ENCODE measurements at places on chromosomes 2 and 18.
A peak's percentile ranks its signal among the peaks of the same experiment; 100 is the strongest.

DNA sequence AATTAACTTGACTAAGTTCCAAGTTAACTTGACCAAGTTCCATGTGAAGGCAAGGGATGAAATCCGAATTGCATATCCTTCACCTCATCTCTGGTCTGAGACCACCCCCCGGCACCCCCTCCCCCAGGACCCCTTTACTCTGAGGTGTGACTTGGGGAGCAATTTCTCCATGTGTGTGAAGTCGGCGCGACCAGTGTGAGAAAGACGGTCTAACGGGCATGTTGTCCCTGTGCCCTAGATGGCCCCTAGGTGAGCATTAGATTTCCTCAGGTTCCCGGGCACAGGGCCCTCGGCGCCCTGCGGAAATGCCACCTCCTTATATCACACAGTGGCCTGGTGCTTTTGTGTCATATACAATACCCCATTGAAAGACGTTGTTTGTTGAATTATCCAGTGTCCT lies 137.1 kb downstream of the CTIF start:
- DNase-seq, result no peak

GRCh38 chr18:46722051-46722450 lies 34.8 kb downstream of the ST8SIA5 start:
- no peak for DNase-seq

DNA sequence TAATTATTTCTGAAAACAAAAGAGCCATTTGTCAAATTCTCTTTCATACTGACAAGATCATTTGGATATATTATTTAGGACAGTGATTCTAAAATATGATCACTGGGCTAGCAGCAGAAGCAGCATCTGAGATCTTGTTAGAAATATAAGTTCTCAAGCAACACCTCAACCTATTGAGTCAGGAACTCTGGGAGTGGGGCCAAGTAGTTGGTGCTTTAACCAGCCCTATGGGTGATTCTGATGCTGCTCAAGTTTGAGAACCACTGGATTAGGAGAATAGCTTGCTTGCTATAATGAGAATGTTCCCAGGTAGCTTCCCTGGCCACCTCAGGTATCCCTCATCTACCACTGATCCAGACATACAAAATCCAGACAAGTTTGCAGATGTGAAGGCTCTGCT lies 466.9 kb upstream of the CELF4 start:
- no peak for DNase-seq

DNA sequence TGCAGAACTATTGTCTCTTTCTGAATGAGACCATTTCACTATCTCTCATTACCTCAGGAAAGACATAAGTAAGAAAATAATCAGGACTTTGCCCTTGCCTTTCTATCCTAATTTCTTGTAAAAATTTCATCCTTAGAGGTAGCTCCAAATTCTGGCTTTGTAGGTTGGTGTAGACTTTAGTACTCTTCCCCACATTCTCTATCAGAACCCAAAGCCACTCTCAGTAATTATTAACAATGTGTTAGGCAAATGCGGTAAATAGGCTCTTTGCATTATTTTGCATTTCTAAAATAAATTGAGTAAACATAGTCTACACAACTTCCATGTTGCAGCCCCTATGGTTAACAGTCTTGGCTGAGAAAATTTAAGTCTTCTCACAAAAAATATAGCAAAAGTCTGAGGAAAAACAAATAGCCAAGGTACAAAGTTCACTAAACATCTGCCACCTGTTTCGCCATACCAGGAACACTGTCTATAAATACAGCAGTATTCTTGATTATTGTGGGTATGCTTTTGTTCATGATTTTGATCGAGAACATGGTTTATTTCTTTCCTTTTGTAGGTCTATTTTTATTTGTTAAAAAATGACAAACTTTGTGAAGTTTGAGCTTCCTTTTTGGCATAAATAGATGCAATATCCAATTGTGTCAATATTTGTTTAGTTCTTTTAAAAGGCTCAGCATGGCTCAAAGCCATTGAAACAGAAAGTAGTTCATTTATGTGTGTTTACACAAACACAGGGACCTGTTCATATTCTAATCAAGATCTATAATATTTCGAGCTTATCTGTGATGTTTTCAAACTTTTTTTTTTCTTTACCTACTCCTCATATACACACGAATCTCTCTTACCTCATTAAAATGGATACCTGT lies 1061.5 kb downstream of the CNTNAP5 start:
- no peak for DNase-seq

DNA sequence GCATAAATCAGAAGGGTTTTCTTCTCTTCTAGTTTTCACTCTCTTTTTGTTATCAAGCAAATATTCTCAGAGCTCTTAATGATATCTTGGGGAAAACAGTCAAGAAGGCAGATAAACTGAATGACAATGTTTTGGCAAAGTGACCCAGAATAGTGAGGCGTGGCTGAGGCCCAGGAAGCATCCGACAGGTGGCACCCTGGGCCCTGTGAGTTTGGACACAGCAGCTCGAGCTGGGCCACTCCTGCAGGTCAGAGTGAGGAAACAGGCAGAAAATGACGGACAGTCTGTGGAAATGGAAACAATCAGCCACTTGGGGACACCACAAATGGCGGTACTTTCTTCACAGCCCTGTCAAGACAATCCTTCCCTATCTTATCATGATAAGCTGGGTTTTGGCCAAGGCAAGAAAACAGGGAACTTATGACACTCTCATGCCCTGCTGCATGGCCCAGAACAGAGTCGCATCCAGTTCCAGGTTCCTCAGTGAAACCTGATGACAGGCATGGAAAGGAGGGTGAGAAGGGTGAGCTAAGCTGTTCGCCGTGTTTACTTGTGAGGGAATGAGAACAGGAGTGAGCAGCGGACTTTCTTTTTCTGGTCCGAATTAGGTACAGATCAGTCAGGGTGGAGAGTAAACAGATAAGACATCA lies 32.1 kb downstream of the MRPL44 start:
- DNase-seq, result no peak

DNA sequence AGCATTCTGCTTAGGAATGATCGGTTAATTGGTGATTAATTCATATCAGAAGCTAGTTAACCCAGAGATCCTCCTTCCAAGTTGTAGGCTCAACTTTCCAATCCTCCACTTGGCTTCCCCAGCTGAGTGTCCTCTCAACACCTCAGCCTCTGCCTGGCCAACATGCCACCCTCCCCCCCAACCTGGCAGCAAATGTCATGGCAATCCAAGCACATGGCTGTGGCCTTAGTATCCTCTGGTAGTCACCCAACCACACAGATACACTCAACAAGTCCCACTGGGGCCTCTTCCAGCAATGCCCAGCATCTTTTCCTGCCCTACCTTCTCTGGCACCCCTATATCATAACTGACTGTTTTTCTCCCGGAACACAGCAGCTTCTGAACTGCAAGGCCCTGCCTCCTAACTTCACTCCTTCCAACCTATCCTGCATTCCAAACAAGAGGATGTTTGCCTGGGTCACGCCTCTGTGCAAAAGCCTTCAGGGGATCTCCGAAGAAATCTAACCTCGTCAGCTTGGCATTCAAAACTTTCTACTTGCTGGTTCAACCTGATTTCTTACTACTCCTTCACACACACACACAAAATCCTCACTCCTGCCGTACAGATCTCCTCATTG lies 195.0 kb downstream of the CYP26B1 start:
- DNase-seq, result no peak

DNA sequence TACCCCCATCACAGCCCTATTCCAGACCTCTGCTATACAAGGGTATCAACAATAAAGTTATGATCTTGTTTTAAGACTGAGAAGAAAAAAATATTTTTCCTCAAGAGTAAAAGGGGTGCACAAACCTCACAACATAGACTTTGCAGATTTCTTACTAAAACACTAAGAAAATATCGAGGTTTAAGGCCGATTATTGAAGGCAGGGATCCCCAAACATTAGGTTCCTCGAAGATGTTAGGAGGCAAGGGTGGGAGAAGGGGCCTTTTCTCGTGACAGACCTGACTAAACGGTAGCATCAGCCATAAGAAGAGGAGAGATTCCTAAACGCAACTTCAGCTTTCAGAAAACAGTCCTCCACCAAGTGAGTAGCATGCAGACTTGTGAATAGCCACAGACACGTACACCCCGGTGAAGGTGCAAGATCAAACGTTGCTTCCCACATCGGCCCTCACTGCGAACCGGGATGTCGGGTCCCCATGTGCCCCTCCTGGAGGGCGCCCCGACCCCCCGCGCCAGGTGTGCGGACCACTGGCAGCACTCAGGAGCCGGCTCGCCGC lies 678 bp downstream of the PIAS2 start:
- peak; percentile 32 for DNase-seq

DNA sequence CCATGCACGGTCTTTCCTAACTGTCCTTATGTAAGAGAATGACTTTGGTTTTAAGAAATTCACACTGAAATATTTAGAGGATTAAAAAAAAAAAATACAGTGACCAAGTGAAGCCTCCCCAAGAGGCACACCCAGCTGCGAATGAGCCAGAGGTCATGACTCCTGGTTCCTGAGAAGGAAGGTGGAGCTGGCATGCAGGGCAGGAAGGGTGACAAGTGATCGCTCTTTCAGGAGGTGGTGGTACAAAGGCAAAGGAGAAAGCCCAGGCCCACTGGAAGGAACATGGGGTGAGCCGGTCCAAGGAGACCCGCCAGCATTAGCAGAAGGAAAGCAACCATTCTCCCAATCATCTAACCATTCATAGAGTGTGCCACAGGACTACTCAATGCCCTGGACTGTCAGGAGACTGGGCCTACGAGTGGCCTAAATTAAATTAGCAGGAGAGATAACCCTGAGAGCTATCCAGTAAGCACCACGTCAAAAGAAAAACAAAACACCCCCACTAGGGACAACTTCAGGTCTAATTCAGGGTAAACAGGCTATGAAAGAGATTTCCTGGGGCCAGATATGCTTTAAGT lies 7.8 kb downstream of the INO80C start:
- peak; percentile 62 for DNase-seq

- DNase-seq, result no peak
These were observed 42.4 kb downstream of the ITGB1BP1 start for GRCh38 chr2:9380702-9381628.

GRCh38 chr2:43340066-43340465 lies 113.7 kb upstream of the ZFP36L2 start:
- DNase-seq, result no peak

DNA sequence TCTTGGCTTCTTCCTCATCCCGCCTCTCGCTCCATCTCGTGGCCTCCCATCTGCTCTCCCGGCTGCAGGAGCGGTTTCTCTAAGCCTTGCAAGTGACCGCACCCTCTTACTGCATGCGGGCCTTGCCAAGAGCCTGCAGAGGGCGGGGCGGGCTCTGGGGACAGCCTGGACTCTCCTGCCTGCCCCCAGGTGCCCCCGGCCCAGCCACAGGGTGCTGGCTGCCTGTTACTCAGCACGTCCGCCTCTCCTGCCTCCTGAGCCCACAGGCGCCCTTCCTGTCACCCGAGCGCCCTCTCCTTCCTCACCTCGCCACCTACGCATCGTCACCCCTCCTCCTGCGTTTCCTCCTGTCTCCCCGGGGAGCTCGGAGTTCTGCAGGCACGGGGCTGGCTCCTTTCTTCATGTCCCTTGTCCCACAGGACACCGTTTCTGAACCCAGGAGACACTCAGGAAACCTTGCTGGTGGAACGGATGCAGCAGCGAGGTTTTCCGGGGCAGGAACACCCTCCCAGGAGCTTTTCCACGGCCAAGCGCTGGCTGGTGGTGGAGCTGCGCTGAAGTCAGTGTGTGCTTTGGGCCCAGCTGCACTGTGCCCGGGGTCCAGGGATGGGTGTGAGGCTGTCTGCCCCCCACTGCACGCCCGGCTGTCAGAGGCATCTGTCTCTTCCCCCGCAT lies 28.5 kb downstream of the HPCAL1 start:
- DNase-seq, result no peak

DNA sequence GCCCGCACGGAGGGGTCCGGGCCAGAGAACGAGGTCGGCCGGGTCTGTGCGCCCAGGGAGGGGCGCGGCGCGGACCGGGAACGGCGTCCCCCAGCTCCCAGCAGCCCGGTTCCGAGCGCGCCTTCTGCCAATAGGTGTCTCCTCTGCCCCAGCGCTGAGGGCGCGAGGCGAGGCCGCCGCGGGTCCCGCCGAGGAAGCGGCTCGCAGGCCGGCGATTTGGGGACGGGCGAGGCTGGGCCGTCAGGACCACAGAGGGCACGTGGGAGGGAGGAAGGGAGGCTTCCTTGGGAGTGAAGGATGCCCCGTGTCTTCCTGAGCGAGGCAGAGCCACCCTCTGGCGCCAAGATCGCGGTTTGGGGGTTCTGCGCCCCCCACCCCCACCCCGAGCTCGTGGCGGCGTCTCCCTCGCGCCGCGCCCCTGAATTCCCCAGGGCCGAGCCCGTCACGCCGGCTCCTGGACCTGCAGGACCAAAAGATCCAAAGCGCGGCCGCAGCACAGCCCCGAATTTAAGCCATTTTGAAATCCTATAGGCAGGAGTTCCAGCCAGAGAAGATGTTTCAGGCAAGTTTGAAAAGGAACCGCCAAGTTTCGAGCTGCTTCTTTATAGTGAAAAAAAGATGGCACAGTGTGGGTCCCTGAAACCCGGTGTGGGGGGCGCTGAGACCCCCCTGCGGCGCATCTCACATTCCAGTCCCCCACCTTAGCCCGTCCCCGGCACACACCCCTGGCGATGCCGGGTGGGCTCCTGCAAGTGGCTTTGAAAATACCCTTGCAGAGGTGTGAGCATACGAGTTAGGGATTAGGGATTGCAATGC lies 909 bp downstream of the NFATC1 start:
- DNase-seq, result no peak

DNA sequence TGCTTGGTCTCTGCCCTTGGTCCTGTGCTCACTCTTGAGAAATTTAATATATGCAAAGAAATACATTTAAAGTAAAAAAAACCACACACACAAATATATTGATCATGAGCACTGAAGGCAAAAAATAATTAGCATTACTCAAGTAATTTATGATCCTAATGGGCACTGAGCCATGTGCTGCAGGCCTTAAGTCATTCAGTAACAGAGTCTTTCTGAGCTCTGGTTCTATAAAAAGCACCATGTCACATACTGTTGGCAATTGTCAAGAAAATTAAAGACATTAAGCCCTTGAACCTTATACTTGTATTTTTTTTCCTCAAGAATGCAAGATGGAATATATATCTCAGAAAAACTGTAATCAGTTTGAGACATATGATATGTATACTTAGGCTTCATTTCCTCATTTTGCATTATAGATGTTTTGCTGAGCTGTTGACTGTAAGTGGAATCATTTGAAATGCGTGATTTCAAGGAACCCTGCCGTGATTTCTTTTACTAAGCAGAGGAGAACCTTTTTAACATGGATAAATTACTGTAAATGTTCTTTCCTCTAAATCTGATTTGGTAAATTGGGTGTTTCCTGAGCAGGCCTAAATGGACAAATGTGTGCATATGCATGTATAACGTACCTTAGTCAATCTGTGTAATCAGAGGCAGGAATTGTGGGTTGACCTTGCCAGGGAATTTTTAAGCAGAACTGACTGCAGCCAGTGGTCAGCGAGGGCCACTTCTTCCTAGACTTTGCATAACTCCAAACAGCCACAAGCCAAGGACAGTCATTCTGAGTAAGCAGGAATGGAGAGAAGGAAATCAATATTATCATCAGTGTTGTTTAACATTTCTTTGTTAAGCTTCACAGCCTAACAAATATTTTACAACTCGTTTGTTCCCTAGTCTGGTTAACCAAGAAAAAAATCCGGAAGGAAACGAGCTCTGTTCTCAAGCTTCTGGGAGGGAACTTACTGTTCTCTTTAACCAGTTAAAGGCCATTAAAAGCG lies 191.5 kb upstream of the ATP5MC3 start:
- no peak for DNase-seq

Measured in SK-N-DZ (cell line).